ENCODE measurements at places on chromosomes 13 and 19. TPM values are rescaled to one million over a fixed set of nuclear protein-coding genes. Genes with fewer than 3 reads are reported as not detected.

ATCAY gene
- polyA plus RNA-seq: not detected

DNA sequence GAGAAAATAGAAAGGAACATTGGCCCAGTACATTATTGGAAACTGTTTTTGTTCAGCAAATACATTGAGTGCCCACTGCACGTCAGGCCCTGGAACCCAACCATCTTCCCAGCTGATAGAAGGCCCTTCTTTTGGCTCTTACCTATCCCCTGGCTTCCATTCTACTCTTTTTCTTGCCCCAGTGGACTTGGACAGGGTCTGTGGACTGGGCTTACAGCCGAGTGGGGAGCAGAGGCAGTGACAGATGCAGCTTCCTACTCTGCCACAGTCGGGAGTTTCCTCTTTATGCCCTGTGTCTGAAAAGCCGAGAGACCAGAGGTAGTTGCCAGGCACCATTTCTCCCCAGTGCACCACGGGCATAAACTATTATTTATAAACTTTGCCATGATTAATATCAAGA is 70.4 kb downstream of the ARHGAP35 start:
- H3K27ac ChIP-seq: peak overlapping the region; percentile 10
- no peaks in the 10 kb centered on the region for H3K27me3 ChIP-seq
- H3K4me3 ChIP-seq: no peak overlapping the region
- peaks cover 5% of the 10 kb centered on the region for H3K4me1 ChIP-seq
- H3K36me3 ChIP-seq: no peaks in the 10 kb centered on the region
- no peak for DNase-seq

- no peaks in the 10 kb centered on the region for H3K4me1 ChIP-seq
- no peak overlapping the region for H3K27ac ChIP-seq
- no peaks in the 10 kb centered on the region for H3K27me3 ChIP-seq
- H3K4me3 ChIP-seq: no peak overlapping the region
- no peaks in the 10 kb centered on the region for H3K36me3 ChIP-seq
These were observed 111.1 kb upstream of the RNF113B start for GRCh38 chr13:98288211-98288610.

GRCh38 chr19:49327878-49328544 is 3.0 kb upstream of the SLC6A16 start:
- H3K27me3 ChIP-seq: no peaks in the 10 kb centered on the region
- DNase-seq: peak; percentile 43
- no peak overlapping the region for H3K27ac ChIP-seq
- H3K36me3 ChIP-seq: no peaks in the 10 kb centered on the region
- peaks cover 31% of the 10 kb centered on the region for H3K4me1 ChIP-seq

ADAMTSL5 gene
- not detected for polyA plus RNA-seq

- no peaks in the 10 kb centered on the region for H3K27me3 ChIP-seq
- no peak overlapping the region for H3K27ac ChIP-seq
- no peaks in the 10 kb centered on the region for H3K4me1 ChIP-seq
These were observed 706.4 kb upstream of the SLC10A2 start for GRCh38 chr13:103772576-103772975.

- no peak overlapping the region for H3K27ac ChIP-seq
- no peaks in the 10 kb centered on the region for H3K36me3 ChIP-seq
- DNase-seq: no peak
These were observed 548.5 kb downstream of the SLITRK1 start for GRCh38 chr13:83333614-83334388.

OR7C1 gene
- 0.02 TPM for polyA plus RNA-seq

- peaks cover 7% of the 10 kb centered on the region for H3K4me1 ChIP-seq
- no peaks in the 10 kb centered on the region for H3K27me3 ChIP-seq
- peaks cover 86% of the 10 kb centered on the region for H3K36me3 ChIP-seq
These were observed 132.9 kb downstream of the PAN3 start for GRCh38 chr13:28271056-28271840.

SLC25A41 gene
- not detected for polyA plus RNA-seq

DNA sequence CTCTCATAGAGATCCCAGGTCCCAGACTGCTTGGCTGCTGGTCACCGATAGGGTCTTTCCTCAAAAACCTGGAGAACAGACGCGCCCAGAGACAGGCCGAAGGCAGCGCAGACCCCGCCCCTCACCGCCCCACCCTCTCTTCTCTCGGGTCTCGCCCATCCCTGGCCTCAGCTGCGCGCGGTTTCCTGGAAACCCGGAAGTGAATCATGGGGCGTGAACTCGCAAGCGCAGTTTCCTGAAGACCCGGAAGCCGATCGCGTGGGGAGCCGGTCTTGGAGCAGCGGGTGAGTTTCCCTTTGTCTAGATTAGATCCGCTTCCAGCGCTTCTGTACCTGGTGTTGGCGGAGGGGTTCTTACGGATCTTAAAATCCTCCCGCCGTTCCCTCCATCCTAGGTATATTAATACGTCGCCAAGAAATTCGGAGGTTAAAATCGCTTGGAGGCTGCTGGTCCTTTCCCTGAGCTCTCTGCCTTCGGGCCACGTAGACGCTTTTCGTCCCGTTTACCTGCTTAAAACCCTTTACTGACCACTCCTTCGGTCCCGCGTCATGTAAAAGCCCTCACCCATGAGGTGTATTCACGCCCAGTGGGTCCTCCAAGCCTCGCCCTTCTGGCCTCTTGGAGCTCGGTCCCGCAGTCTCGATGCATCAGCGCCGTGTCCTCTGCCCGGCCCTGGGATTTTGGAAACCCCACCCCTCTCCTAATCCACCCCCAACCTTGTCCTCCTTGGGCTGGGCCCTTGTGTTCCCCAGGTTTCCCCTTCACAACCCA is at the start of gene ZNF578:
ZNF578 (plus strand) TSS at position 230 of the 771 bp plus-strand sequence. CDS start 48,293 bp downstream, outside the sequence.
- peak within 1 kb of the TSS; percentile 54 for H3K4me3 ChIP-seq
- DNase-seq: peak; percentile 3
- H3K27me3 ChIP-seq: no peaks in the 10 kb centered on the region
- no peak within 1 kb of the TSS for H3K27ac ChIP-seq

DNA sequence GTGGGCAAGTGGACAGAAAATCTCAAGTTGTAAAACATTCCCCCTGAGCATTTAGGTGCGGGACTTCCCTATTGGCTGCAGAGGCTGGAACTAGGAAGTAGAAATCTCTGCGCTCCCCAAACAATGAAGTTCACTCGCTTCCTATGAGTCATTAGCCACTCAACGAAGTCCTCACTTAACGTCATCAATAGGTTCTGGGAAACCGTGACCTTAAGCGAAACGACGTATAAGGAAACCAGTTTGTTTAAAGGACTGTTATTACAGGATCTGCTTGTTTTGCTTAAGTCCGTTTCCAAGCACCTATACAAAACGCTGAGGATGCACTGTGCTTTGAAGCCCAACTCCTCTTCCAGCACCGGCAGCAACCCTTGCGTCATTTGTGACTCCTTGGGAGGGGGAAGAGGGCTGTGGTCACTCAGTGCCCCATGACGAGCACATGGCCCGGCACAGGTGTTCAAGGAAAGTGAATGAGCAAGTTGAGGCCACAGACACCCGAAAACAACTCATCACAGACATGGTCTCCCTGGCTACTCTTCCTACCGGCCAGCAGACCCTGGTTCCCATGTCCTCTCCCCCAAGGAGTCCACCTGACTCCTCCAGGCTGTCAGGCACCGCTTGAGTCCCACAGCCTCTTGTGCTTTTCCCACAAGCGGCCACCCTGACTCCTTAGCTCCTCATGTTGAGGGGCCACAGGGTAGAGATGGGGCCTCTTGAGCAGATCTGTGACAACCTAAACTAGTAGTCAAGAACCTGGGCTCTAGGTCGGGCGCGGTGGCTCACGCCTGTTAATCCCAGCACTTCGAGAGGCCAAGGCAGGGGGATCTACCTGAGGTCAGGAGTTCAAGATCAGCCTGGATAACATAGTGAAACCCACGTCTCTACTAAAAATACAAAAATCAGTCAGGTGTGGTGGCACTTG is 4.8 kb downstream of the RPS16 start:
- H3K36me3 ChIP-seq: peaks cover 24% of the 10 kb centered on the region
- no peaks in the 10 kb centered on the region for H3K27me3 ChIP-seq
- peaks cover 31% of the 10 kb centered on the region for H3K4me1 ChIP-seq
- peak overlapping the region; percentile 92 for H3K27ac ChIP-seq
- peak; percentile 95 for DNase-seq

- no peaks in the 10 kb centered on the region for H3K36me3 ChIP-seq
- DNase-seq: peak; percentile 77
- H3K4me1 ChIP-seq: peaks cover 34% of the 10 kb centered on the region
- no peaks in the 10 kb centered on the region for H3K27me3 ChIP-seq
- H3K27ac ChIP-seq: no peak overlapping the region
- peak overlapping the region; percentile 48 for H3K4me3 ChIP-seq
These were observed 8.8 kb downstream of the FXYD3 start for GRCh38 chr19:35124098-35125060.

APC2 gene
- 0.04 TPM for polyA plus RNA-seq

DNA sequence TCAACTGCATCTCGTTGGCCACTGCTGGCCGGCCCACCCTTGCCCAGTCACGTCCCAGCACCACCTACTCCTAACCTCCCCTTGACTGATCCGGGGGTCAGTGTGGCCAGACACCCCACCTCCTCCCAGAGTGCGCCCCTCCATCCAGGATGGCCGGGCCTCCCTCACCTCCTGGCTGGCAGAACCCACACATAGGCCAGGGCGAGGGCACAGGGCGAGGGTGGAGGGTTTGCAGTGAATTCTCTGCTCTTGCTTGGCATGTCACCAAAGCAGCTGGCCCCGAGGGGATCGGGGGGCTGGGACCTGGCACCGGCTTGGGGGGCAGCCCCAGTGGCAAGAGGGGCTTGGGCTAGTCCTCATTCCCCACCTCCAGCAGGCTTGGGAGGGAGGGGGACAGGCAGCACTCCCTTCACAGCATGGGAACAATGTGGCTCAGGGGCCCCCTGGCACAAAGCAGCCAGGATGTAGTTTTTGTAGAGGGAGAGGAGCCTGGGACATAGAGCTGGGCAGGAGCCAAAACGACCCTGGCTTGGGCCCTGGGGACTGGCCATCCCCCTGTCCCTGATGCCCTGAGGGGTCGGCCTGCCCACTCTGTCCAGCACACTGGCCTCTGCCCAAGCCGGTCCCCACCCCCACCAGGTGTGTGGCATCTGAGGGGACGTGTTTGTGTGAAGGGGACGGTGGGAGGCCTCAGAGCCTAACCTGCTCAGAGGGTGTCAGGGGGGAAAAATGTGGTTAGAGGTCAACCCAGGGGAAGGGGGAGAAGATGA is 28.5 kb upstream of the ASF1B start:
- H3K27ac ChIP-seq: no peak overlapping the region
- peaks cover 28% of the 10 kb centered on the region for H3K4me1 ChIP-seq
- peaks cover 2% of the 10 kb centered on the region for H3K27me3 ChIP-seq
- no peak for DNase-seq

DNA sequence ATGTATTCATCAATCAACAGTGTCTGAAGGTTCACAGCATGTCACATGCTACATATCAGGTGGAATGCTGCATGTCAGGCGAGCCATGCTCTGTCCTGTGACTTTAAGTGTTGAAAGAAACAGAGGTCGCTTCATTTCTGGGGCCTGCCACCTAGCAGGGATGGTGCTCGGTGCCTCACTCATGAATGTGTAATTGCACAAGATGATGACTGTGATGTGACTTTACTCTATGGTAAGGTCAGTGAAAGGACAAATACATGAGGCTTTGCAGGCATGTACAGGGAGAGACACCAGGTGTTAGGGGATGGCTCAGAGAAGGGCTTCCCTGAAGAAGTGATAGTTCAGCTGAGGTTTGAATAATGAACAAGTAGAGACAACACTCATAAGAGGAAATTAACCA is 66.7 kb downstream of the FRY start:
- H3K4me1 ChIP-seq: no peaks in the 10 kb centered on the region
- peaks cover 26% of the 10 kb centered on the region for H3K36me3 ChIP-seq
- no peaks in the 10 kb centered on the region for H3K27me3 ChIP-seq
- DNase-seq: peak; percentile 51
- H3K27ac ChIP-seq: peak overlapping the region; percentile 40
- H3K4me3 ChIP-seq: no peak overlapping the region

DNA sequence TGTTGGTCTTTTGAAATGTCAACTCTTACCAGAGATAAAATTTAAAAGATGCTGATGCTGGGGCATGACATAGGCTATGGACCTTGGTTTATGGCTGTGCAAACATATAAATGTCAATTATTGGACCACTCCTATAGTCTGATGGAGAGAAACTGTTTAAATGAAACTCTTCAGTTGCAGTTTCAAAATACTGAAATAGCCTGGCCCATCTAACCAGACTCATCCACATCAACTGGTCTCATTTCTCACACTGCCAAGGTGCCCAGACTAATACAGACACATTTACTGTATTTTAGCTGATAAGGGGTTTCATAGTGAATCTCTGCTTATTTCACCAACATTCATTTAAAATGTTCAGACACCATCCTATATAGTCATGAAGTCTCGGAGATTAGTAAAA is 19.9 kb downstream of the SERPINE3 start:
- no peak for DNase-seq
- no peak overlapping the region for H3K4me3 ChIP-seq
- peaks cover 18% of the 10 kb centered on the region for H3K36me3 ChIP-seq
- H3K27ac ChIP-seq: no peak overlapping the region
- H3K4me1 ChIP-seq: no peaks in the 10 kb centered on the region

DNA sequence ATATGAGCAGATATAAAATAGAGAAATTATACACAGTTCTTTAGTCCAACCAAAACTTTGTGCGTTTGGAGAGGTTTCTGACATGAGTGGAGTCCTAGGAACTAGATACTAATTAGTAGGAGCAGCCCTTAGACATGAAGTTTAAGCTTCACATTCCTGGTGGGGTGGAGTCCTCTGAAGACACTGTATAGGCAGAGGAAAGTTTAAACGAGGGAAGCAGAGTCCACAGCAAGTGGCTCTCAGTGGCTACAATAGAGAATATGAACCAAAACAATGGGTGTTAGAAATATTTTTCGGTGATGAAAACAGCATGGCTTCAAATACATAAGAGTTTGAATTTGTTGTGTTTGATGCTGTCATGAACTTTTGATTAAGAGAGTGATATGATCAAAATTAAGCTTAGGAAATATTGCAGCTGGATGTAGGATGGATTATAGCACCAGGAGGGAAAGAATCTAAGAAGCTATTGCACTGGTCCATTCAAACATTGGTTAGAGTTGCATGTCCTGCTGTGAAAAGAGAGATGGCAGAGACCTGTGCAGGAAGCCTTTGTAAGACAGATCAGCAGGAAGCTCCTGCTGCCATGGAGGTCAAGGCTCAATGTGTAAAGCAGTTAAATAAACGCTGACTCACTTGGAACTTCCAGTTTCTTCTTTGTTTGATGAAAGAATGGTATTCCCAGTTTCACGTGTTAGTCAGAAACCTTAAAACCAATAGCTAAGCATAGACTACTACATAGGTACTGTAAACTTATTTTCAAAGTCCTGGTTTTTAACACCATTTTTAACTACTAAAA is 175.2 kb downstream of the TDRD3 start:
- no peak overlapping the region for H3K4me3 ChIP-seq
- H3K27me3 ChIP-seq: no peaks in the 10 kb centered on the region
- H3K4me1 ChIP-seq: no peaks in the 10 kb centered on the region
- H3K27ac ChIP-seq: no peak overlapping the region
- H3K36me3 ChIP-seq: no peaks in the 10 kb centered on the region

NMRK2 gene
- polyA plus RNA-seq: not detected

GRCh38 chr19:52237771-52238400 is 31.5 kb upstream of the ZNF766 start:
- H3K4me1 ChIP-seq: no peaks in the 10 kb centered on the region
- no peak overlapping the region for H3K27ac ChIP-seq
- no peaks in the 10 kb centered on the region for H3K27me3 ChIP-seq
- DNase-seq: peak; percentile 52
- no peak overlapping the region for H3K4me3 ChIP-seq
